ENCODE measurements at places on chromosomes 4 and X.
A peak's percentile ranks its signal among the peaks of the same experiment; 100 is the strongest.

DNA sequence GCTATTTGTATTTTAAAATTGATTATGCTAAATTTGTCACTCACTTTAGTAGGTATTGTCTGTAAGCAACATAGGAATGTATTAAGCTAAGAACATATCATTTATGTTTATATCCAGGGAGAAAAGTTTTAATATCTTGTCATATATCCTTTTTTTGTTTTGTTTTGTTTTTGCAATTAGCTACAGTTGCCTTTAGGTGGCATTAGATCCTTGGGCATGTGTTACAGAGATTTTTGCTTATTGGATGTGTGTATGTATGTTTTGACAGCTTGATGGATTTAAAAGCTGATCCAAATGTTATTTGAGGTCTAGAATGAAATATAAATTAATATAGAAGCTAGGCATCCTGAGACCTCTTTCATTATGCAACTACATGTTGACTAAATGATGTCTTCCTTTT lies 36.1 kb upstream of the OTUD4 start:
- peak; percentile 27 for DNase-seq

DNA sequence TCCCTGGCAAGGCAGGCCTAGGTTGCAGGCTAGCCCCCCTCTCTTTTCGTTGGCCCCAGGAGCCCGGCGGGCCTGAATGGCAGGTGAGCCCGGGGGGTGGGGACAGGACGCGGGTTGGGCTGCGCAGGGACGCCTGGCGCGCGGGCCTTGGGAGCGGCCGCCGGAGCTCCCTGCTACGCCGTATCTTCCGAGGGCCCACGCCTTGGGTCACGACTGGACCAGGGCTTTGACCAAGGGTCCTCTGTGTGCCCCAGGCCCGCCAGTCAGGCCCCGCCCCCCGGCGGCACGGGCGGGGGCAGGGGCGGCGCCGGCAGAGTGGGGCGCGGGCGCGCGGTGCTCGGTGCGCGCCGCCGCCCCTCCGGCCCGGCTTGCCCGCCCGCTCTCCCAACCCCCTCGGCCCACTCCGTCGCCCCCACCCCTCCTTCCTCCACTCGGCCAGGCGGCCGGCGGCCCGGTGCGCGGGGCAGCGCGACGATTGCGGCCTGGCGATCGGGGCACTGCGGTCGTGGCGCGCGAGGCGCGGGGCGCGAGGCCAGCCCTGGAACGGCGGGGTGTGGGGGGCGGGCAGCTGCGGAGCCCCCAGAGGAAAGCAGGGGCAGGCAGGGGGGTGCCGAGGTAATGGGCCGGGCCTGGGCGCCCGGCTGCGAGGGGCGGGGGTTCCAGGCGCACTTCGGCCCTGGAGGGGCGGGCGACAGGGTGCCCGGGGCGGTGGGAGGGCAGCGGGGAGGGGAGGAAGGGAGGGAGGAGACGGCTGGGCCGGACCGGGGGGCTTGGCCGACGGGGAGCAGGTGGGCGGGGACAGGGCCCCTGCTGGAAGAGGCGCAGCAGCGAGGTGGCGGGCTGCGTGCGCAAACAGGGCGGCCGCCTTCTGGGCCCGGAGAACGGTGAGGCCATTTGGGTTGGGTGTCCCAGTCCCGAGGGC lies at the start of gene PRRG3:
Gene PRRG3 (plus strand): TSS at position 798 of the 922 bp plus-strand sequence. CDS start 3,357 bp downstream, outside the sequence.
- peak; percentile 49 for DNase-seq

DNA sequence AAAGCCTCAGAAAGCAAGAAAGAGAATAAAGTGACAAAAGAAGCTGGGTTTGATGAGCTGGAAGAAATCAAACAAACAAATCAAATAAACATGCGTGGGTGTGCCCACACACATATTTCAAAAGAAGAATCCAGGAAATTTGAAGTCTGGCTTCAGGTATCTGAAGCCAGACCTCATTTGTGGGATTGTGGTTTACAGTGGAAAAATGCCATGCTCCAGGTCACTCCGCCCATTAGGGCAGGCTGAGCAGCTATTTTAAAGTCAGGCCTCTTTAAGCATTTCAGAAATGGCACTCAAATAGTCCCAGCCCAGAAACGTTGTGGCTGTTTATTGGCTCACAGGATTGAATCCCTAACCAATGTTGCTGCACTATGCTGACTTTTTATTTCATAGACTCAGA lies 226.1 kb upstream of the F9 start:
- no peak for DNase-seq

GRCh38 chr4:150329373-150329772 lies 251.1 kb downstream of the DCLK2 start:
- DNase-seq, result no peak

GRCh38 chrX:14529290-14529989 lies at the start of gene GLRA2:
GLRA2 (plus strand) TSS chrX:14529536; CDS start chrX:14530058, 522 bp downstream.
- DNase-seq, result peak; percentile 84

GRCh38 chr4:159551281-159551680 lies 448.4 kb downstream of the RAPGEF2 start:
- DNase-seq, result no peak

DNA sequence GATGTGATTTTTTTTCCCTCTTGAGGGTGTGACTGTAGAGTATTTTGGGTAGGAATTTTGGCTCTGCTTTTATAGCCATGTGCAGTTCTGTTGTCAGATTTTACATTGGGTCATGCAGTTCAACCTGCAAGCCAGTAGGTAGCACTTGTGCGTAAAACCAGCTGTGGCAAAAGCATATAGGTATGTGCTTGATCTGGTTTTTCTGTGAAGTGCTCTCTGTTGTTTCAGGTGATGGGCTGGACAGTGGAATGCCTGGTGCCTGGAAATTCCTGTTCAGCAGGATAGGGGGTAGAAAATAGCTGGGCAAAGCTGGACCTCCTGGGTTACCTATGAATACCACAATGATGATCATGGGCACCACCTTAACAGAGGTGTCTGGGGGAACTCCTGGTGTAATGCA lies 584.2 kb upstream of the PCDH10 start:
- no peak for DNase-seq

- no peak for DNase-seq
These were observed 87.0 kb upstream of the TRPC3 start for GRCh38 chr4:122038896-122039295.

- DNase-seq, result peak; percentile 10
These were observed 240.1 kb upstream of the NOCT start for GRCh38 chr4:138775489-138775888.

DNA sequence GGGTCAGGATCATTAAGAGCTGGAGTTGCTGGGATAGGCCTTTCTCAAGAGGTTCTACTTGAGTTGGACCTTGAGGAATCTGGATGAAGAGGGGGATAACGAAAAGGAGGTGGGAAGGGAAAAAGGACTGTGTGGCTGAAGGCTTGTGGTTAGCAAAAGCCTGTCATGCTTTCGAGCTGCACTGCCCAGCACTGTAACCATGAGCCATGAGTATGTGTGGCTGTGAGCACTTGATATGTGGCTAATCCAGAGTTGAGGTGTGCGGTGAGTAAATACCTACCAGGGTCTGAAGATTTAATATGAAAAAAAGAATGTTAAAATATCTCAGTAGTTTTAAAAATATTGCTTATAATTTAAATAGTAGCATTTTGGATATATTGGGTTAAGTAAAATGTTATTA lies 11.4 kb downstream of the TMEM165 start:
- DNase-seq, result no peak

DNA sequence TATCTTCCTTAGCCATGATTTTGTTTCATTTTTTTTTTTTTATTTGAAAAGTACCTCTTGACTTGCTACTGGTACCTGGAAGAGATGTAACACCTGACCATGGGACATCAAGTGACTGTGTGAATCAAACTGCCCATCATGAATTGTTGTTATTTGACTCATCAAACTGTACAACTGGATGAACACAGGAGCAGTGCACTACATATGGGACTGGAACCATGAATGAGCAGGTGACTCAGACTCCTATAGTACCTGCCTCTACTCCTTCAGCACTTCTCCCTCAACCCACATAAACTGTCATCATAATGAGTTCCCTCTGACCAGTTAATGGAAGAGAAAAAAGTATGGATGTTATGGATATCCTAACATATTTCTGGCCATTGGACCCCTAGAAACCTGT lies 15.9 kb upstream of the UBE2D3 start:
- no peak for DNase-seq

DNA sequence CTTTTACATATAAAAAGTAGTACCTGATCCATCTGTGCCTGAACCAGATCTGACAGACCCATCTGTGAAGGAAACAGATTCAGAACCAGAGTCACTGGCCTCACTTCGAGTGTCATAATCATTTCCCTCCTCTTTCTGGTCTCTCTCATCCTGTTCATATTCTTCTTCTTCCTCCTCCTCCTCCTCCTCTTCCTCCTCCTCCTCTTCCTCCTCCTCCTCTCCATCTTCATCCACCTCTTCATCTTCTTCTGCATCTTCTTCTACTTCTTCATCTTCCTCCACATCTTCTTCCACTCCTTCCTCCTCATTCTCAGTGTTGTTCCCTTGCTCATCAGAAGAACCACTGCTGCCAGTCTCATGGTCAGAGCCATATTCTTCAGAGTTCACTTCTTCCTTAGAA lies 12.9 kb downstream of the YTHDC1 start:
- DNase-seq, result no peak

GRCh38 chr4:15515106-15515505 lies 45.4 kb downstream of the CC2D2A start:
- DNase-seq, result no peak

Measured in eye (tissue), 1 donor.